ENCODE measurements at places on chromosomes 6 and 20.

- DNase-seq, result no peak
These were observed 87.6 kb upstream of the COL21A1 start for GRCh38 chr6:56334937-56335336.

DNA sequence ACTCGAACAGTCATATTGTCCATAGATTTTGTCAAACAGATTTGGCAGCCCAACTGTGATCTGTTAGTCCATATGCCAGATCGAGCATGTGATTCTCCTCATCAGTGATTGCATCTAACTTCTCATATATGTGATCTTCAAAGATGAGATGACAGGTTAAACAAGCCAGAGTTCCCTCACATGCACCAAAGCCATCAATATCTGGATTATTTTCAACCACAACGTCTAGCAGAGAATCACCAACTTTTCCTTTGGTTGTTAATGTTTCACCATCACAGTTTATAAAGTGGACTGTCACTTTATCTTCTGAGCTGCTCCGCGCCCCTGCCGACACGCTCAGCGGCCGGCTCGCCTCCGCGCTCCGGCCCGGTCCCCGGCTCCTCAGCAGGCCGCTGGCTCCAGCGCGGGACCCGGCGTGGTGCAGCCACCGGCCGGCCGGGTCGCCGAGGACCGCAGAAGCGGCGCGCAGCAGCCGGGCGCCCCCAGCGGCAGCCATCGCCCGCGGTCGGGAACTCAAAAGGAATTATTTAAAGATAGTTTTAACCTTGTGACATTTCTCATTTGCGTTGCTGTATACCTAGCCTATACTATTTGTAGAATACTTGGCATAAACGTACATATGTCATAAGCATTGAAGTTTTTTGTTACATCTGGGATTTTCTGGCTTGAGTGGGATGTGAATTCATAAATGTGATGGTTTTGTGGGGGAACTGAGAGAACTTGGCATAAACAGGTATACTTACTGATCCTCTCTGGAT, 40.1 kb upstream of the DYNLRB1 start:
- no peak for DNase-seq

- DNase-seq, result no peak
These were observed 239.3 kb upstream of the ID4 start for GRCh38 chr6:19597809-19598320.

DNA sequence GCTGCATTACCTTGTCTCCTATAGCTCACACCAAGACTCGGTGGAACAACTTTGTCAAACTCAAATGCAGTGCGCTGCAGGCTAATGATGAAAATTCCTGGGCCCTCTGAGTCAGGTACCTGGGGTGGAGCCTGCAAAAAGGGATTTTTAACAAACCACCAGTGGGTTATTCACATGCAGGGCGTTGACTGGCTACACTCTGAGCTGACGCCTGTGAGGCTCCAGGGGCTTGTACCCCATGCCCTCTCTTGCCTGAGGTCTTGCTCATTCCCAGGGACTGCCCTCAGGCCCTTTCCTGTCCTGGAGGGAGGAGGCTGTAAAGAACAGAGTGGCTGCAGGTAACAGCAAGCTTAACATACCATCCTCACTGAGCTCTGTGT, 9.2 kb downstream of the GTSF1L start:
- no peak for DNase-seq

GRCh38 chr6:123007885-123008284, 11.8 kb downstream of the CLVS2 start:
- no peak for DNase-seq

DNA sequence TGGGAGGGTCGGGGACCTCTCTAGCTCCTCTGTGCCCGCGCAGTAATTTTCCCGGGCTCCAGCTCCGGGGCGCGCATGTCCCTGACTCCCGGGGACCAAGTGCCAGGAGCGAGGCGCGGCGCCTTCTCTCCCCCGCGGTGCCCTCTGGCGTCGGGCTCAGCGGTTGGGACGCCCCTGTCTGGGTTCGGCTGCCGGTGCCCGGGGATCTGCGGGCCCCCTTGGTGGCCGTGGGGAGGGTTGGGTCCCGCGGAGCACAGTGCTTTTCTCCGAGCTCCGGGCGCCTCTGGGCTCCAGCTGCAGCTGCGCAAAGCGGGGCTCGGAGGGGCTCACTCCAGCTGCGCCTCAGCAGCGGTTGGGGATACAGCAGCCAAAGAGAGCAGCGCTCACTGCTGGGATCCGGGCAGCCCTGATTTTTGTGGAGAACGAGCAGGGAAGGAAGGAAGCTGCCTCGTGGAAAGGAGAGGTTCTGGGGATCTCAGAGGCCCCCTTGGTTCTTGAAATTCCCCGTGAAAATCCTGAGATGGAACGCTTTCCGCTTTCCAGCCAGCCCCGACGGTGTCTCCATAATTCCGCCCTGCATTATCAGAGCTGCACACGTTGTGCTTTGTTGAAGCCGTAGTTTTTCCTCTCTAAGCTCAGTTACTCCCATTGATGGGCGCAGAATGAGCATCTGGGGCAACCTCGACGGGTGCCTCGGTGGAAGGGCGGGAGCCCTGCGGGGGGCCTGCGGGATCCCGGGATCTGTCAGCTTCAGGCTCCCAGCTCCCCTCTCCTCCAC, 861 bp downstream of the PPP1R14C start:
- DNase-seq, result no peak

- no peak for DNase-seq
These were observed 23.9 kb downstream of the ARMC2 start for GRCh38 chr6:108872141-108872557.

GRCh38 chr20:8265588-8265987, 133.5 kb downstream of the PLCB1 start:
- no peak for DNase-seq

DNA sequence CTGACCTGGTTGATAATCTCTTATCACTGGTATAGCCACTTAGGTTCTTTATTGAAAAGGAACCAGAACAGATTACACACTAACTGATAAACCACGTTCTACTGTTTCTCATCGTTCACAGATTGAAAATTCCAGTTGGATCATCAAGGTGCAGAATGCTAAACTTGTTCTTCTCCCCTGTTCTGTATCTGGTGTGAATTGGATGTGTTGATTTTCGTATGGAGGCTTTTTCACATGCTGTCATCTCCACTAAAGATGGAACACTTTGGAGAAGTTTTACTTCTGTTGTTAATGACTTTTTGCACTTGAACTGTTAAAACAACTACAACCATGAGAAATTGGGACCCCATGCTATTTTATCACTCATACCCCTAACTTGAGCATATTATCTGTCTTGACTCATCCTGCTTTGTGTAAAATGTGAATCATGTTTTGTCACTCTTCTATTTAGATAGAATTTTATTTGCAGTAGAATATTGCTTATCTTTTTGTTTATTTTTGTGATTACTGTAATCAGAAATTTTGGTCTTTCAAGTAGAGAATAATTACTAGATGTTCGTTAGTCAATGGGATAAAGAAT, 17.5 kb downstream of the VAPB start:
- DNase-seq, result no peak

DNA sequence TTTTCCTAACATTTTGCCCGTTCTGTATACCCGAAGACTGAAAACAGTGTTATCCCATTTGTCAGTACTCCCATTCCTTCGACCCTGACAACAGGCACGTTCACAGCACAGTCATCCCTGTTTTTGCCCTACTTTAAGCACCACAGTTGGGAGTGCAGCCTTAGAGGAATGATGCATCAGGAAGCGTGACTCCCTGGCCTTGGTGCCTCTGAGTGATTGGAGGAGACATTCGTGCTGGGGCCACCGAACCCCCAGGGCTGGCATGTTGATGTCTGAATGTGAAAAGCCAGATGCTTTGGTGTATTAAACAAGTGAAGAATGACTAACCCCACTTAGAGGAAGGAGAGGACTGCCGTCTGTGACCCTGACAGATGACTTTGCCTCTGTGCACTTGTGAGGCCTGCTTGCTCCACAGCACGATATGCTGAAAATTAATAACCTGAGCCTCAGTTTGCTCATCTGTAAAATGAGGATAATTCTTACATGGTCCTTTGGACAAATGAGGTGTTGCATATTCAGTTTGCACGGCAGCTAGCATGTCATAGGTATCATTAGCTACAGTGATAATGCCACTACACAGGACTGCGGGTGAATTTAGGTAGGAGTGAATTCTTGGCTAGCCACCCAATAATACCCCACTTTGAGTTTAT, 36.0 kb downstream of the STK35 start:
- no peak for DNase-seq

DNA sequence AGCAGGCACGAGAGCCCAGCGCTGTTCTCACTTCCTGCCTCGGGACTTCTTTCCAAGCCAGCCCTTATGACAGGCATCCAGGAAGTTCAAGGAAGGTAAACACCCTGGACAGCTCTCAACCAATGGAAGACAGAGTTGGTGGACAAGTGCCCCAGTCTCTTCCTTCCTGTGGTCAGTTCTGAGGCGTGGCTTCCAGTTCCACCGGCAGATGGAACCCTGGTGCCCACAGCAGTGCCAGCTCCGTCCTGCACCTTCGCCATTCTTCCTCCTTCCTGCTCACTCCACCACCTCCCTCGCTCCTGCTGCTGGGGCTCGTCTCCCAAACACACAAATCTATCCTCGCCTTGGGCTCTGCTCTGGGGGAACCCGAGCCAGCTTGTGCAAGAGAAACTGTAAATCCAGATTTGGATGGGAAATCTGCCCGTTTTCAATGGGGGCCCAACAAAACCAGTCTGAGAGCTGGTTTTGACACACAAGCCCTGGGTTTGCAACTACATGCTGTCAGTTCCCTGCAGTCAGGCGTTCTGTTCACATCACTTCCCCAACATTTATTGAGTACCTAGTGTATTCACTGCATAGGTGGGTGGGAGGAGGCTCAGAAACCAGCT, 162.7 kb downstream of the GRM4 start:
- no peak for DNase-seq

DNA sequence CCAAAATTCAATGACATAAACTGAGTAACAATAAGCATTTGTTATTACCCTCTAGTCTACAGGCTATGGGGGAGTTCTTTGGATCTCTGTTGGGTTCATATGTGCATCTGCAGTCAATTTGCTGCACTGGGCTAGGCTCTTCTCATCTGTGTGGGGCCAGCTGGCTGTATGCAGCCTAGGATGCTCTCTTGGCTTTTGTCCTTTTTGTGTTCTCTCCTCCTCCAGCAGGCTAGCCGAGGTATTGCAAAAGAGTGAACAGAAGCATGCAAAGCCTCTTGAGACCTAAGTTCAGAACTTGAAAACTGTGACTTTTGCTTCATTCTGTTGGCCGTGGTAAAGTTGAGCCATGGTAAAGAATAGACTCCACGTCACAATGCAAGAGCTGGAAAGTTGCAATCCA, 62.8 kb upstream of the FOXO3 start:
- no peak for DNase-seq

DNA sequence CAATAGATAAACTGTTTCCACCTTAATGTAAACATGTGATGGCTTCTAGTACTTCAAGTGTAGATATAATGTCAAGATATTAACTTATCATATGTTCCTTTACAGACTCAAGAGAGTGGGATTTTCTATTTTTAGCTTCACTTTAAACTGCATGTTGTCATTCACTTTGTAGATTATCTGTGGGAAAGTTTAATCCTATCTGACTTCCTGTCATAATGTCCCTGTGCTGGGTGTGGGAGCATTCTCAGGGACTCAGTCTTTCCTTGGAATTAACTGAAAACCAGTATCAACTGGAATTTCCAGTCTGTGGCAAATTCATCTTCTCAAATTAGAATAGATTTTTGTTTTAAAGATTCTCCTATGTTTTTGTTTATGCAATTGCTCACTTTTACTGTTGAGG, 226.1 kb upstream of the FERMT1 start:
- DNase-seq, result no peak

GRCh38 chr6:123306334-123306733, 310.3 kb downstream of the CLVS2 start:
- no peak for DNase-seq

GRCh38 chr6:169188475-169188874, 65.2 kb downstream of the THBS2 start:
- no peak for DNase-seq

DNA sequence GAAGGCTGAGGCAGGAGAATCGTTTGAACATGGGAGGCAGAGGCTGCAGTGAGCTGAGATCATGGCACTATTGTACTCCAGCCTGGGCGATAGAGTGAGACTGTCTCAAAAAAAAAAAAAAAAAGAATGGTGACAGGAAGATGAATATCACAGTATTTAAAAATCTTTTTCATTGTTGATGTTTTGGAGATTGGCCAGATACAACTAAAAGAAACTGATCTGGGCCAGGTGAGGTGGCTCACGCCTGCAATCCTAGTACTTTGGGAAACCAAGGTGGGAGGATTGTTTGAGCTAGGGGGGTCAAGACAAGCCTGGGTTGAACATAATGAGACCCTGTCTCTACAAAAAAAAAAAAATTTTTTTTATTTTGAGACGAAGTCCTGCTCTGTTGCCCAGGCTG, 52.1 kb downstream of the TRAF3IP2 start:
- no peak for DNase-seq

DNA sequence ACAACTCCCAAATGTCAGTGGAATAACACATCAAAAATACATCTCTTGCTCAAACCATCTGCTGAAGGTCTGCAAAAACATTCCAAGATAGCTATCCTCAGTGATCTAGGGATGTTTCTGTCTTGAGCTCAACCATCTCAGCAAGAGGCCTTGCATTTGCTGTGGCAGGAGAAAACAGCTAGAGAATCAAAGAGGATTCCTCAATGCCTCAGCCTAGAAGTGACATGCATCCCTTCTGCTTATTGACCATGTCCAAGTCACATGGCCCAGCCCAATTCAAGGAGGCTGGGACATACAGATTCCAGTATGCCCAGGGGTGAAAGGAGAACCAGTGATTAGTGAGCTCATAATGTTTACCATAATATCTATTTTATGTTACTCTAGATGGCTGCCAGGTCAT, 269.5 kb downstream of the PLCB1 start:
- DNase-seq, result no peak

DNA sequence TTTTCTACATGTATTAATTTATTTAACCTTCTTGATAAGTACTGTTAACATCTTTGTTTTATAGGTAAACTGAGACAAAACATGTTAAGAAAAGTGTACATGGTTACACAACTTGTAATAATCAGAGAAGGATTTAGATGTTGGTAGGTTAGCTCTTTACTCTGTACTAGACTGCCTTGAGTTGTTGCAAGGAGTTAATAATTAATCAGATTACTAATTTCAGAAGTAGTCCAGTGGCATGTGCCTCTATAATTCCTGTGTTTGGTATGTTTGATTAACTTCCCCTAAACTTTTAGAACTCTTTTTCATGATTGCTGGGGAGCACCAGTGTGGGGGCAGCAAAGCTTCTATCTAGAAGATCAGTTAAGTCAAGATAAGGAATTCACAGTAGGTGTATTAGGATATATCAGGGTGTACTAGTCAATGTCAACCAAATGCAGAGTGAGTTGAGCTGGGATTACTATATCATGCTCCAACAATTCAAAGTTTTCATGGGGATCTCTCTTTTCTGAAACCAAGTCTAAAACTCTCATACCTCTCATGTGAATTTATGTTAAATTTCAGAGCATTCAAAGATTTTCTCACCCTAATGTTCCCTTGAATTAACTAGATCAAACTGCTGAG, 129.7 kb upstream of the AHI1 start:
- no peak for DNase-seq

Data from esophagus squamous epithelium (tissue), 5 donors.